HAP-1 (cell line): ENCODE measurements at places on chromosomes 3 and 15.

- DNase-seq = no peak
Measured at GRCh38 chr3:182970811-182971418, 9.4 kb downstream of the DCUN1D1 start.

DNA sequence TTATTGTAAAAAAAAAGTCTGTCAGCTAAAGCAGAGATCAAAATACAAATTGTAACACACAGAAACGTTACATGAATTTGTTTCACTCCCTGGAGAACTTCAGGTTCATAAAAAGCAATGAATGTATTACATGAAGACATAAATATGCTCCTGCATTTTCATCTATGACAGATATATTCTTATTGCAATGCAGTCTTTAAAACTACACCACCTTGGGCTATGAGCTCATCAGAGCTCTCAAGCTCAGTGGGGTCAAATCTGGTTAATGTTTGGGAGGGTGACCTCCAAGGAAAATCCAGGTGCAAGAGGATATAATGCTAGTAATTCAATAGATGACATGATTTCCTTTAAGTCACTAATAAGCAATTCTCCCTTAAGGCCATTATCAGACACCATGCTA lies 606.8 kb downstream of the EPHA3 start:
- DNase-seq = no peak

DNA sequence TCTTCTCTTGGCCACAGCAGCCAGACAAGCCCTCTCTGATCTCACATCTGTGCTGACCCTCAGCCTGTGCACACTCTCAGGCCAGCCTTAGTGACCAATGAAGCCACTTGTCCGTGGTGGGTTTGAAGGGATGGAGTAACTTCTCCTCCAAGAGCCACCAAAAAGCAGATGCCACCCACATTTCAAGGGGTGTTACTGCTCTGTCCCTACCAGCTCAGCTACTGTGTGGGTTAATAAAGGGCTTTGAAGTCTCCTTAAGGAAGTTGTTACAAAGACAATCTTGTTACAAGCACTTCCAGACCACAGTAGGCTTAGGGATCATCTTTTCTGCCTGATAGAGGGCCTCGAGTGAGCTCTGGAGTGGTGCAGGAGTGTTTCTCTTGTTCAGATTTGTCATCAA lies 3.3 kb upstream of the CA12 start:
- no peak for DNase-seq

DNA sequence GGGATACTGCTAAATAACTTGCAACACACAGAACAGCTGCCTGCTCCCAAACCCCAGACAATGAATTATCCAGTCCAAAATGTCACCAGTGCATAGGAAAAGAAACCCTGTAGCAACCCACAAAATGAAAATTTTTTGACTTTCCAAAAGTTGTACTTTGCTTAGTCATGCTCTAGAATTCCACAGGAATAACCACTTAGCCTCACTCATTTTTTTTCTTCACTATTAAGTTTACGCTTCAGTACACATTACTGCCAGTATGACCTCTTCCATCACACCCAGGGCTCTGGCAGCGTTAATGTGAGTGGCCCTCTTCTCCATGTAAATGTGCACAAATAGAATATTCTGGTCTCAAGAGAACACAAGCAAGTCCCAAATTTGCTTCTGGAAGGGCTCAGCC lies 259.8 kb downstream of the MAGI1 start:
- DNase-seq = no peak

- DNase-seq = peak; percentile 81
Measured at GRCh38 chr3:129606636-129607390, at the start of gene PLXND1. PLXND1 (minus strand) TSS chr3:129606676; CDS start chr3:129606639, 37 bp downstream.
